AML-193 (cell line): ENCODE measurements at places on chromosomes 3 and 15.

DNA sequence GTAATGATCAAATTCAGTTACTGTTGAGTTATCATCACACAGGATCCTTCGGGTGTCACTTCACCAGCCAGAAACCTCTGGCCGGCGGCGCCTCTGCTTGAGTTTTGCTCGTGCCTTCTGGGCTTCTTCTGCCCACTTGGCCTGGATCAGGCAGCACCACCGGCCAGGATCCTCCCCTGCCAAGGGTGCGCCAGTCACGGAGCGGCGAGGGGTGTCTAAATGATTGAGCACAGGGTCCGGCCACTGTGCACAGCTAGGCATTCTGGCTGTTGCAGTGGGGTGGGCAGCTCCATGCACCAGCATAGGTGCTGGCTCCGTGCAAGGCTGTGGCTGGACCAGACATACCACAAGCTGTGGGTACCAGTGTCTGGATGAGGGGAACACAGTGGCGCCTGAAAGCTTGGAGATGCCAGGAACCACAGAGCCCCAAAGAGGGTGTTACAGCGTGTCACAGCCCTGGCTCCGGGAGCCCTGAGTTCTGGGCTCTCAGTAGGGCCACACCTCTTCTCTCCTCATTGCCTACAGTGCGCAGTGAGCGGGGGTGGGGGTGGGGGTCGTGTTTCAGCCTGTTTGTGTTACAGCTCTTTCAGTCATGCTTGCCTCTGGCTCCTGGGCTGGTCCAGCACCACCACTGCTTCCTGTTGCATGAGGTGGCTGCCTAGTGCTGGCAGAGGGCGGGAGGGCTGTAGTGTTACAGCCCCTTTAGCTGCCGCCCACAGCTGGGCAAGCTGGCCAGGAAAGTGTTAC is 169.4 kb downstream of the FNDC3B start:
- DNase-seq, result no peak

GRCh38 chr3:184409946-184410500 is 30.2 kb downstream of the CHRD start:
- DNase-seq, result no peak

DNA sequence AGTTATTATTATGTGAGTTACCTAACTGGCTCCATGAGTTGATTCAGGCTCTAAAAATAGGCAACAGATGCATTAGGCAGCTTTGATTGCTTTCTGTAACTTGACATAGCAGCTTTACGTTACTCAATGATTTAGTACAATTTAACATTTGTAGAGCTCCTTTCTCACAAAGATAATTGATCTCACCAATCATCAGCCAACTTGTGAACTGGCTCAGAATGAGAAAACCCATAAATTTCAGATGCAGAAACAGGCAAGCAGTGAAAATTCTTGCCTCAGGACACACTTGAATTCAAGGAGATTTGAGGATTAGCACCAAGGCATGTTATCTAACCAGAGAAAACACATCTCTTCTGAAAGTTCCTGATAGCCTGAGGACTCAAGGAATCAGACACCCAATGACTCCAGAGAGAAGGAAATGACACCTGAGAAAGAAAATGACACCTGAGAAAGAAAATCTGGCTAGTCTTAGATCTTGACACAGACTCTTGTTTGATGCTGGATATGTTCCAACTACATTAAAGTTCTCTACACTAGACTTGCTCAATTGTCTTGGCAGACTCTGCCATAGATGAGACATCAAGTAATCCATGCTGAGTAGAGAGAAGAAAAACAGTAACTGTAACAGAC is 315.1 kb upstream of the CBLB start:
- DNase-seq, result no peak

DNA sequence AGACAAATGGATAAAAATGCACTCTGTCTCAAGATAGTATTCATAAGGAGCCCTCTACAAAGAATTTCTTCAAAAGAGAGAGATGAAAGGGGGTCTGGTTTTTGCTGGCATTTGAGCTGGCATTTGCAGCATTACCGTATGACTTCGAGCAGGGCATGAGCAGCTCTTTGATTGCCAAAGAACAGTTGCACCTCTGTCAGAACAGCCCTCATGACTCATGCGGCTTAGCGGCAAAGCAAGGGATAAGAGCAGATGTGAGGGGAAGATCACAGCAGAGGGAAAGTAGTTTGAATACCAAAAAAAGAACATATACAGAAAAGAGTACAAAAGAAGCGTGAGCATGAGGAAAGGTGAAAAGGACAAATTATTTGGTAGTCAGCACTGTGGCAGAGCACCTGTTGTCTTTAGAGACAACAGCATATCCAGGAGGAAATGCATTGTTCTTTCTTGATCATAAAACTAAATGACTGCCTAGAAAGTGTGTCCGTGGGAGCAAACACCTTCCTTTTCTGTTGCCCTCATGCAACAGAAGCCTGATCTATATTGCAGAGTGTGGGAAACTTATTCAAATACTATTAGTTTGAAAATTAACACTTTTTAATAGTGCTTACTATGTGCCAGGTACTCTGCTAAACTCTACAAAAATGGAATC is 80.5 kb upstream of the SLC24A5 start:
- no peak for DNase-seq

DNA sequence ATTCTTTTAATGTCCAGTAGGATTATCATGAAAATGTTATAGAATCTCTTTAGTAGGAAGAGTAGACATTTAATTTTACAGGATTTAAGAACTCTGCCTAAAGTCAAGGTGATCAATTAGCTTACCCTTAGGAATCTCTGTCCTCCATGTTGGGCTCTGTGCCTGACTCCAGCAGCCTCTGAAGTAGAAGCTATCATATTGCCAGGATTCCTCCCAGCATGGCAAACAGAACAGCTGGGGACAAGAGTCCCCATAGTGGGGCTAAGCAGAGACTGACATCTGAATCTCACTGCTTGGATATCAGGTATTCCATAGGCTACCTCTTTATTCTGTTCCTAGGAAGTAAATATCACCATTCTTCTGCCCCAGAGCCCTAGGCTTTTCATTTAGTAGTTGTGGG is 1.5 kb downstream of the SLC15A2 start:
- no peak for DNase-seq

DNA sequence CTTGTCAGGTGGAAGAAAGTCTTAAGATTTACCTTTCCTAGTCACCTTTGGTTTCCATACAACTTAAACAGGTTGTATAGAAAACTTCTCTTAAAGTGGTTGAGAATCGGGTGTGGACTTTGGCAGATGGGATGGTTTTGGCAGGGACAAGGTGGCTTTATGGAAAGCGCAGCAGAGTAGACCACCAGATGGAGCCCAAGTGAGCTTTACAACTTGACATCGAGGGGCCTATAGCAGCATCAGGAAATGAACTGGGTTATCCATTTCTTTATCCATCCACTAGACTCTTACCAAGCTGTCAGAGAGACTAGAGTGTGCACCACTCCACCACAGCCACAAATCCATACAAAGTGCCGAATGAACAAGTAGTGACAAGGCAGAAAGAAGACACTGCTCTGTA is 85.3 kb upstream of the MBNL1 start:
- peak; percentile 33 for DNase-seq

GRCh38 chr15:22903961-22904534 is 65.6 kb downstream of the NIPA2 start:
- no peak for DNase-seq

- no peak for DNase-seq
Measured at GRCh38 chr3:74054566-74054965, 429.8 kb upstream of the PDZRN3 start.

DNA sequence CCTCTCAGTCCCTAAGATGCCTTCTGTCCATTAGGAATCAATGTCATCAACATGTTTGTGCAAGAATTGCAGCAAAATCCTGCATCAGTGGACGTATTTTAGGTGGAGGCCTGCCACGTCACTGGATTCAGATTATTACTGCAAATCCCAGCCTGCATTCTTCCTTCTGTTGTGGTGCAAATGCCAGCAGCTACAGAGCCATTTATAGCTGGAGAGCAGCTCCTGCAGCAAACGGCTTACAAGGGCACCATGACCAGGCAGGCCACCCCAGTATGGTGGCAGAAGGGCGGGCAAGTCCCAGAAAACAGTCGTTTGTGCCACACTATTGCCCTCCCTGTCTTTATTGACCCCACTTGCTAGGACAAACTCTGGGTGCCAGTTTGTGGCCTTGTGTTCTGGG is 74.7 kb downstream of the SNRK start:
- DNase-seq, result no peak

DNA sequence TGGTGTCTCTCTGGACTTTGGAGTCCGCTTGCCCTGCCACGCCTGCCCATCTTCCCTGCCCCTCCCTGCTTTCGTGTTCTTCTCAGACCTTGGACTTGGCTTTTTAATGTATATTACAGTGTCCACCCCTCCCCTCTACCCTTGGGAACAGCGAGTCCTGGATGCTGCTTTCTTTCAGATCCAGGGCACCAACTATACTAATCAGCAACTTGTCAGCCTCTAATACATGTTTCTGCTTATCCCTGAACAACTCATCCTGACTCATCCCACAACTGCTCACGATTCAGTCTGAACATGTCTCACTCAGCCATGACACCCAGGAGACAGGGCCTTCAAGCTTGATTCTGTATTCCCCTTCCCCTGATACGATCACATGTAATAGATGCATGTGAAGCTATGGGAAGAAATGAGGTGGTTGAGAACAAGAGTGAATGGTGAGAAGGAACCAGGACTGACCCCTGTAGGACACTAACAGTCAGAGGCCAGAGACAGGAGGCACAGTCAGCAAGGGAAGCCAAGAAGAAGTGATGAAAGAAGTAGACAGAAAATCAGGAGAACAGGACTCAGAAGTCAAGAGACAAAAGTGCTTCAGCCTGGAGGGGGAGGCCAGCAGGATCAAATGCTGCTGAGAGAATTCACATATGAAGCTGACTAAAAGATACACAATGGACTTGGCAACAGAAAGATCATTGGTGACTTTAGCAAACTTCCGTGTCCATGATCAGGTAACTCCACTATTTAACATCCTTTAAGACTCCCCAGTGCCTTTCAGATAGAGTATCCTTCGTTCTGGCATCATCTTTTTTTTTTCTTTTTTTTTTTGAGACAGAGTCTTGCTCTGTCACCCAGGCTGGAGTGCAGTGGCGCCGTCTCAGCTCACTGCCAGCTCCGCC is 35.4 kb downstream of the BCL2L10 start:
- DNase-seq, result peak; percentile 20

- DNase-seq, result no peak
Measured at GRCh38 chr3:183460081-183461055, 31.9 kb upstream of the MCF2L2 start.

GRCh38 chr3:20060974-20061685 is 20.9 kb downstream of the KAT2B start:
- DNase-seq, result peak; percentile 80

DNA sequence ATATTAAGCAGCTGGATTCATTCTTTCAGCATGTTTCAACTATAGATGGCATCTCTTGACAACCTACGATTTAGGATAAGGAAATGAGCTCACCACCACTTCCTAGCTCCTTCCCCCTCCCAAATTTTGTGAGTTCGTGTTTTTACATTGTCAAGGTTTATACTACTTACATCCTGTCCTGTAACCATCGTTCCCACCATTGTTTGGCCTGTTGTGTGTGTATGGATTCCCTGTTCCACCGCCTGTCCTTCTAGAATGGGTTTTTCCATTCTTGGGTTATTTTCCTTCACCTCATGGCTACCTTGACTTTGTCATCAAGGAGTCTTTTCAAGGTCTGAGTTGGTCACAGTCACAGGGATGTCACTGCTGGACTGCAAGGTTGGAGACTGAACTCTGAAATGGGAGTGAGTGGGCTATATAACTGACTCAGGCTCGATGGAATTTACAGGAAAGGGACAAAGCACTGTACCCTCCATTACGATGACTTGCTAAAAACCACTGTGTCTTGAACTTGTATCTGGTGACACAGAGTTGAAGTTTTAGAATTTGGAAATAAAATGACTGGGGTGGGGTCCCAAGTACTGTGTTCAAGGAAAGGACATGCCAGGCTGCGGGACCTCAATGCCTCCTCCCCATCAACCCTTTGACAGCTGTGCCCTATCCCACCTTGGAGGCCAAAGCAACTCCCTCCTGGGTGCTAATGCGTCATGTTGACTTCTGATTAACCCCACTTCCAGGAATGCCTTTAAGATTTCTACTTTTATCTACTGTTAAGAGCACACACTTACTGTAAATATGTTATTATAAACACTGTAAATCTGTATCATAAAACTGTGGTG is 66.8 kb upstream of the BLM start:
- peak; percentile 71 for DNase-seq

- DNase-seq, result no peak
Measured at GRCh38 chr15:90552162-90552928, 22.6 kb downstream of the CRTC3 start.

DNA sequence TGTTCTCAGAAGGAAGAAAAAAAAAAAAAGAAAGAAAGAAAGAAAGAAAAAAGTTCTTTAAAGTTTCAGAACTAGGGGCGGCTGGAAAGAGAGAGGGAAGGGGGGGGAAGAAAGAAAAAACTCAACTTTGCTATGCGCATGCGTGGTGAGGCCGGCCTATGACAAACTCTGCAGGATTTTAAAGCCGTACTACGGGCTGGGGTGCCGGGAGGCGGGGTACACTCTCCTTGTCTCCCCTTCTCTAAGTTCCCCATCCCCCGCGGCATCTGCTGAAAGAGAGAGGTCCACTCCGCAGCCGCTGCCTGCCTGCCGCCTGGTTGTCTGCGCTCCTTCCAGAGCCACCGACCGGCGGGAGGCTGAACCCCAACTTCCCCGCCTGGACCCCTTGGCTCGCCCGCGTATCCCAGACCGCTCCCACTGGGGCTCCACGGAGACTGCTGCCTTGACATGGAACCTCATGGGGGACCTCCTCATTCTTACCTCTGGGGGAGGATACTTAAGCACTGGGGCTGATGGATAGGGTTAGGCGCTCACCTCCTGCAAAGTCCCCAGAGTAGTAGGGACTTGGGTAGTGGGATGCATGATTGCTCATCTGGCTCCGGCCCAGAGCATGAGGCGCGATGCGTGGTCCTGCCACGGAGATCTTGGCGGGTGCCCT is 1.4 kb upstream of the WNT5A start:
- DNase-seq, result no peak

- peak; percentile 42 for DNase-seq
Measured at GRCh38 chr15:68228143-68228970, 1.2 kb downstream of the CLN6 start.

DNA sequence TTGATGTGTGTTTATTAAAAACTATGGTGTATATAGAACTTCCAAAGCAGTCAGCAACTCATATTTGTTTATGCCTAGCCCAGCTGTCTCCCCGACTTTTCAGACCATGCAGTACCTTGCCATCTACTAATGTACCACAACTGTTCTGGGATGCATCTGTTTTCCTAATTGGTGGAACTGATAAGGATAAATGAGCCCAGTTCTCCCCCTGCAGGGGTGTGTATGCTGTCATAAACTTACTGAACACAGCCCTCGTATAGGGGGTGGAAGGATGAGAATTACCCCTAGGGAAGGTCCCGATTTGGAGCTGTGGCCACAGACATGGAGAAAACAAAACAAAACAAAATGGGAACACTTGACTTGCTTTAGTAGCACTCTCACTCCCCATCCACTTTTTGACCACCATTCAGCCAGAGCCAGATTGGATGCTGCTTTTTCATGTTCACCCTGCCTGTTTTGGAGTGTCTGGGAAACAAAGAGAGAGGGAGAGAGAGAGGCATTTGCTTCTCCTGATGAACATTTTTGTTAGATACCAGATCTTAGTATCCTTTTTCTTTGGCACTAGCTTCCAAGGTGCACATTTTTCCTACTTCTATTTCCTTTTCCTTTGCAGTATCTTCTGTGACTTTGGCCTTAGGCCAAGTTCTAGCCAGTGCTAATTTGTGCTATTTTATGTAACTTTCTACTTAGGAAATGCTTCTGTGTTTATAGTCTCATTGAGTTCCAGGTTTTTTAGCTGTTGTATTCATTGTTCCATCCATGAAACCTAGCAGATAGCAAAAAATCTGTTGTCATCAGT is 29.1 kb downstream of the CADM2 start:
- DNase-seq, result no peak
